ENCODE measurements at places on chromosomes 3 and 15.

- DNase-seq = no peak
Observed at GRCh38 chr3:170977949-170978745, 48.4 kb downstream of the SLC2A2 start.

DNA sequence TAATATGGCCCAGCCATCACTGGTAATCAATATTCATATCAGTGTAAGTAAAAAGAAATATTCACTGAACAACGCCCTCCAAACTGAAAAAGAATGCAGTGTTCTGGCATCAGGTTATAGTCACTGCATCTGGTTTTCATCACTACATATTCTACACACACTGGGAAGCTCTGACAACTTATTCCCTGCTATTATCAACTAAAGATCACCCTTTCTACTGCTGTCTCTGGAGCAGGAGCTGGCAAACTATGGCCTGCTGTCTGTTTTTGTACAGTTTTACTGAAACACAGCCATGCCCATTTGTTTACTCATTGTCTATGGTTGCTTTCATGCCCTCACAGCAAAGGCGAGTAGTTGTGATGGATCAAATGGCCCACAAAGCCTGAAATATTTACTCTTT lies 35.3 kb downstream of the TUBGCP4 start:
- no peak for DNase-seq

DNA sequence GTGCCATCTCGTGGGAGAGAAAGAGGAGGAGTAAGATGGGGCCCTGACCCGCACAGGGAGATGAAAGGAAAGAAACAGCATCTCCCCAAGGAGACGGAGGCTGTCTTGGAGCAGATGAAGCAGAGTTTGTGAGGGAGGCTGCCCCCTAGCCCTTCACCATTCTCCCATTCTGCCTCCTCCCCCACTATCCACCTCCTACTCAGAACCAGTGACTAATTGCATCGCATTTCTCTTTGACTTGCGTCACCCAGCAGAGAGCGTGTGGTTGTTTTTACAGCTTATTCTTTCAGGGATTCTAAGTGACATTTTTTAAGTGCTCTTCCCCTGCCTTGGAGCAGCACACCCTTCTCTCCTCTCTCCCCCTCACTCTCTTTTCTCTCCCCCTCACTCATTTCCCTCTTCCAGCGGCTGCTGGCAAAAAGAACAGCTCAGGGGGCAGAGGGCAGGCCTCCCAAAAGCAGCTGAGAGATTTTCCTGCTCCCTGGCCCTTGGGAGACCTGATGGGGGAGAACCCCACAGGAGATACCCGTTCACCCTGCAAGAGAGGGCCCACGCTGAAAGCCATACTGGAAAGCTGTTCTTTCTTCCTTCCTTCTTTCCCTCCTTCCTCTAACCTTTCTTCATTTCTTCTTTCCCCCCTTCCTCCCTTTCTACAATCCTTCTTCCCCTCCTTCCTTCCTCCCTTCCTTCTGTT lies 91.8 kb downstream of the MRPL46 start:
- no peak for DNase-seq

GRCh38 chr15:58398643-58399042 lies 33.1 kb upstream of the LIPC start:
- DNase-seq = no peak

- DNase-seq = peak; percentile 21
Observed at GRCh38 chr15:99732751-99733267, 428 bp downstream of the LYSMD4 start.

DNA sequence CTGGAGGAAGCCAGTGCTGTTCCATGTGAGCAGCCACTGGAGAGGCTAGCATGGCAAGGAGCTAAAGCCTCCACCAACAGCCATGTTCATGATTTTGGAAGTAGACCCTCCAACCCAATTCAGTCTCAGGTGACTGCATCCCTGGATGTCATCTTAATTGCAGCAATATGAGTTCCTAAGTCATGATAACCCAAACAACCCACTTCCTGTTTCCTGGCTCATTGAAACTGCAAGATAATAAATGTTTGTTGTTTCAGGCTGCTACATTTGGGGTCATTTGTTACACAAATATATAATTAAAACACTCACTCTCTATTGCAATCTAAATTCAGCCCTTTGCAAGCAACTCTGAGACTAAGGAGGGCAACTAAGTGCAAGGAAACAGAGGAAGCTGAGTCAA lies 62.4 kb upstream of the SLC24A5 start:
- DNase-seq = no peak

GRCh38 chr3:1611824-1612223 lies 486.8 kb upstream of the CNTN4 start:
- DNase-seq = no peak

Data from dermis microvascular lymphatic vessel endothelial cell (primary cell).